ENCODE measurements at places on chromosomes 2 and 18. TPM values are rescaled to one million over a fixed set of nuclear protein-coding genes. Genes with fewer than 3 reads are reported as not detected.

The EPB41L3 gene
- total RNA-seq, result 37.4 TPM

GRCh38 chr18:42275138-42275535 is 320.1 kb downstream of the PIK3C3 start:
- DNase-seq, result no peak

The IL1F10 gene
- not detected for total RNA-seq

The HOXD9 gene
- not detected for total RNA-seq
